Natural killer cell treated with Interleukin-12 subunit alpha and Interleukin-12 subunit beta and Interleukin-15 and Interleukin-18, amount 100 ng/mL, for 72 hours (primary cell): ENCODE measurements at places on chromosomes 6 and 20. TPM values are rescaled to one million over a fixed set of nuclear protein-coding genes. Genes with fewer than 3 reads are reported as not detected.

Gene TMC2
- not detected for total RNA-seq

Gene HSPA1L
- total RNA-seq = 4.1 TPM

Gene ZNF217
- 48.0 TPM for total RNA-seq

Gene PNLDC1
- total RNA-seq = 1.1 TPM

Gene HLA-DPA1
- total RNA-seq = 145 TPM

Gene ABHD12
- 47.3 TPM for total RNA-seq

Gene FGD2
- total RNA-seq = 9.3 TPM

Gene SLC22A1
- total RNA-seq = 5.8 TPM

Gene PRL
- not detected for total RNA-seq

Gene PRSS35
- not detected for total RNA-seq

DNA sequence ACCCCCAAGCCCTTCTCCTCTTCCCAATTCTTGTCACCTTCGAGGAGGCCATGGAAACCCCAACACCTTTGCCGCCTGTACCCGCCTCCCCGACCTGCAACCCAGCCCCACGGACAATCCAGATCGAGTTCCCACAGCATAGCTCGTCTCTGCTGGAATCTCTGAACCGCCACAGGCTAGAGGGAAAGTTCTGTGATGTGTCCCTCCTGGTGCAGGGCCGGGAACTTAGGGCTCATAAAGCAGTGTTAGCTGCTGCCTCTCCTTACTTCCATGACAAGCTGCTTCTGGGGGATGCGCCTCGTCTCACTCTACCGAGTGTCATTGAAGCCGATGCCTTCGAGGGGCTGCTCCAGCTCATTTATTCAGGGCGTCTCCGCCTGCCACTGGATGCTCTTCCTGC lies 675 bp downstream of the ZBTB9 start:
- DNase-seq = no peak

DNA sequence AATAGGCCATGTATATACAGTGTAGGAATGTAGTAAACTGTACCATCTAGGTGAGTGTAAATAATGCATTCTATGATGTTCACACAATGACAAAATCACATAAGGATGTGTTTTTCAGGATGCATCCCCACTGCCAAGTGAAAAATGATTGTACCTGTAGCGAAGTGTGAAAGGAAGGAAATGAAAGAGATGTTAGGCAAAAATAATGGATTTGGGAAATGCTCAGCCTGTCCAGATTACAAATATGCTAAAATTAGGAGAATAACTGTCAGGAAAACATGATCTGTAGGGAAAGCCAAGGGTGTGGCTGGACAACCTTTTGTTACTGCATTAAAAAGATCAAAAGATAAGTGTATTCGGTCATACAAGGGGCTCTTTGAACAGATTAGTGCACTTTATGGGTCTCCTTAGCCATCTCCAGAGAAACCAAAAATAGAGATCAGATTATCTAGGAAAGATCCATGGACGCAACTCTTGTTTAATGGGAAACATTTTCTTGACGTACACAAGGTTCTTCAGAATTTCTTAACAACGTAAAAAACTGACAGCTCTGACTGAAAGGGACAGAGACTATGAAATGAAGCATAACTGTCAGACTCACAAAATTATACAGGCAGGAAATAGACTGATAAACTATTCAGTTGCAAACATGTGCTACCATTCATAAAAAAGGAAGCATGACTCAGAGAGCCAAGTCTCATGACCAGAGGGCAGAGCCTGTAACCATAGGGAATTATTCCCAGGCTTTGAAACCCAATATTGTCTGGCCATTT lies 253.6 kb upstream of the RAB32 start:
- no peak for DNase-seq

GRCh38 chr6:166121726-166122125 lies 45.9 kb downstream of the TBXT start:
- DNase-seq = no peak

GRCh38 chr6:118249680-118250079 lies 298.4 kb upstream of the PLN start:
- DNase-seq = no peak

DNA sequence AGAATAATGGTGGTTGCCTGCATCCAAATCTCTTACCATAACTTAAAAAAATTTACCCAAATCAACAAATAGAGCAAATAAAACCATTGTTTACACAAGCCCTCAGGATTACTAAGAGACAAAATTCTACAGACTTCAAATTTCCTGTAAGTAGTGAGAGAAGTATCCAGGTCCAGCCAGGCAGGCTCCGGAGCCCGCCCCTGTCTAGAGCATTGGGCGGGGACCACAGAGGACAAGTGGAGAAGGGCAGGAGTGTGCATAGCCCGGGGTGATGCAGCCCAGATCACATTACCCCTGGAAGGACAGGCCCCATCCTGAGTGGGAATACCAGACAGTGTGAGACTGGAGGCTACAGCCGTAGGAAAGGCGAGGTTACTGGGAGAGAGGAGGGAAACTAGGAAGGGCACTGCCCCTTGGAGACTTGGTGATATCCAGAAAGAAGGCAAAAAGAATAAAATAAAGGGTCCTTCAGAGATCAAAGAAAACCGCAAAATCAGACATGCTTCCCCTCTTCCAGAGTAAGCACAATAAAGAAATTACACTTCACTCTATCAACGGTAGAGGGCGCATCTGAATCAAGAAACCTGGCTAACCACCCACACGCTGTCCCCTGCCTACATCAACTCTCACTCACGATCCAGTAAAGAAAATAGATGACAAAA lies 26.6 kb downstream of the RIN2 start:
- no peak for DNase-seq

- no peak for DNase-seq
These were observed 58.3 kb downstream of the COL12A1 start for GRCh38 chr6:75147512-75147911.

DNA sequence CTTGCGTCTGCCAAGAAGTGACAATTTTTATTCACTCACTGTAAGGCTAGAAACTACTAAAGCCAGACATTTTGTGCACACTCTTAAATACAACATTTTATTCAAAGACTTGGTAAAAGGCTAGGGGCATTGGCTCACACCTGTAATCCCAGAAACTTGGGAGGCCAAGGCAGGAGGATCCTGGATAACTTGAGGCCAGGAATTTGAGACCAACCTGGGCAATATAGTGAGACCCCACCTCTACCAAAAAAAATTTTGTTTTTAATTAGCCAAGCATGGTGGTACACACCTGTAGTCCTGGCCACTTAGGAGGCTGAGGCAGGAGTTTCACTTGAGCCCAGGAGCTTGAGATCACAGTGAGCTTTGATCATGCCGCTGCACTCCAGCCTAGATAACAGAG lies 11.3 kb upstream of the SENP6 start:
- no peak for DNase-seq

DNA sequence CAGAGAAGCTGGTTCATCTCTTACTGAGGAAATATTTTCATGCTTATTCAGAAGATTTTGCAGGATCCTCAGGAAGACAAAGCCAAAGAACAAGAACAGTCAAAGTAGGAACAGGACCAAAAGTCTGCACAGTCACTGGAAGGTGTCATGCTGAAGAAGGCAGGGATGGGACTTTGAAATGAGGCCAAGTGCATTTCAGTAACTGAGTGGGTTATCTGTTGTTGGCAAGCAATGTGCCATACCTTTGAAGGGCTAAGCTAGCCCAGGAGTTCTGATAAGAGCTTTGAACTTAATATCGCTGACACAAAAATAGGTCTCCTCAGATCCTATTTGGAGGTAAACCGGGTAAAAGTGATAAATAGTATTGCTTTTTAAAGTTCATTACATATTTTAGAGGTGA lies 31.5 kb downstream of the SLC16A10 start:
- no peak for DNase-seq

GRCh38 chr6:32623693-32624092 lies 13.5 kb upstream of the HLA-DQA1 start:
- no peak for DNase-seq

- no peak for DNase-seq
These were observed 28.7 kb downstream of the SLCO4A1 start for GRCh38 chr20:62670998-62671397.

DNA sequence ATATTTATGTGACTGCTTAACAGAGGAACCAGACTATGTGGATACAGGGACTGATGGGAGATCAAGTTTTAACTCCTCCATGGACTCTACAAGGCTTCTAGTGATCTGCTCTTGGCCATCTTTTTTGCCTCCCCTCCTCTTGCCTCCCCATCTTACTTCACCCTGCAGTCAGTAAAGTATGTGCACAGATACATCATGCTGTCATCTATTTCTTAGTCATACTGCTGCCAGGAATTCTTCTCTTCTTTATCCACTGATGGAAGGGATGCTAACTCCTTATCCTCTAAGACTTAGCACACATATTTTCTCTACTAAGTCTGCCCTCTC lies 27.6 kb upstream of the FAM83C start:
- no peak for DNase-seq

DNA sequence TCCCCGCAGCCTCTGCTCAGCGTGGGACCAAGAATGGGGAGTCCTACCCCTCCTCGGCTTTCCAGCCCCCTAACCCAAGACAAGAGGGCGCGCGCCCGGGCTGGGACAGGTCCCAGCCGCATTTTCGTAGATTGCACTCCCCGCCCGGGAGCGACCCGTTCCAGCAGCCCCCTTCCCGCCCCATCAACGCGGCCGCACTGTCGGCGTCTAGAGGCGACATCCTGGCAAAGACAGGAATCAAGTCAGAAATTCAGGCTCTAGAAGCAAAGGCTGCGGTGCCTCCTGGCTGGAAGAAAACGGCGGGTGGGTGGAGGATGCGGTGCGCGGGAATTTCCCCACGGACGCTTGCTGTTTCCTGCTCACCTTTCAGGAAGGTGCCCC lies 957 bp downstream of the PROKR2 start:
- no peak for DNase-seq

DNA sequence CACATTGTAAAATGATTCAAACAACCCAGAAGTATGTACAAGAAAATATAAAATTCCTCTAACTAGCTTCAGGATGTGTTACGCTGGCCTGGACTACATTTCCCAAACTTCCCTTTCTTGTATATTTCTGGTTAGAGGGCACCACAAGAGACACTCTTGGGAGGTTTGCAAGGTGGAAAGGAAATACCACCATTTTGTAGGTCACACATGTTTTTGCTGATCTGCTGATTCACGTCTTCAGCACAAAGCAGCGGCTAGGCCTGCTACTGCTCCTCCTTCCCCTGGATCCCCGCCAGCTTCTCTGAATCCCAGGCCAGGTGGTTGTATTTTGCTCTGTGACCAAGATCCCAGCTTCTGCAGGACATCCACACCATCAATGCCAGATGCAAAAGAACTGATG lies 104.2 kb downstream of the AGPAT4 start:
- no peak for DNase-seq

DNA sequence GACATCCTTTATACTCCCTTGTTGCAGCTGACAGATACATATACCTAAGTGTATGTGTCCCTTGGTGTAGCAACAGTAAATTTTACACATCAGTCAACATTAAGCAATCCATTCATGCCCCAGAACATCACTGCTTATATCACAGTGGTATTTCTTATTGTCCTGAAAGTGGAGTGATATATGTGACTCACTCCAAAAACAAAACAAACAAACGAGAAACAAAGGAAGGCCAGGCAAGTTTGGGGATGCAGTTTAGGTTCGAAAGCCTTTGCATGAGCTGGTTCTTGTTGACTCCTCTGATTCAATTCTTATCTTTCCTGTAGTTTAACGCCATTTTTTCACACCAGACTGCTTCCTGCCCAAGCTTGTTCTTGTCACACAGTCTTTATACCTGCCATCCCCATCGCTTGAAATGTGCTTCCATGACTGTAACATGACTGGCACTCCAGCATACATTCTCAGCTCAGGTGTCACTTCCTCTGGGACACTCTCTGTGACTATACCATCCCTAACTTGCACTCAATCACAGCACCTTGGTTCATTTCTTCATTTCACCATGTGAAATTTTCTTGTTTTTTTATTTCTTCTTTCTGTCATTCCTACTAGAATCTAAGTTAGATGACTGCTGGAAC lies 125.0 kb upstream of the TSHZ2 start:
- DNase-seq = no peak

GRCh38 chr6:56073761-56074160 lies 173.6 kb downstream of the COL21A1 start:
- DNase-seq = no peak

GRCh38 chr6:125354649-125355048 lies 52.9 kb upstream of the HDDC2 start:
- DNase-seq = no peak

DNA sequence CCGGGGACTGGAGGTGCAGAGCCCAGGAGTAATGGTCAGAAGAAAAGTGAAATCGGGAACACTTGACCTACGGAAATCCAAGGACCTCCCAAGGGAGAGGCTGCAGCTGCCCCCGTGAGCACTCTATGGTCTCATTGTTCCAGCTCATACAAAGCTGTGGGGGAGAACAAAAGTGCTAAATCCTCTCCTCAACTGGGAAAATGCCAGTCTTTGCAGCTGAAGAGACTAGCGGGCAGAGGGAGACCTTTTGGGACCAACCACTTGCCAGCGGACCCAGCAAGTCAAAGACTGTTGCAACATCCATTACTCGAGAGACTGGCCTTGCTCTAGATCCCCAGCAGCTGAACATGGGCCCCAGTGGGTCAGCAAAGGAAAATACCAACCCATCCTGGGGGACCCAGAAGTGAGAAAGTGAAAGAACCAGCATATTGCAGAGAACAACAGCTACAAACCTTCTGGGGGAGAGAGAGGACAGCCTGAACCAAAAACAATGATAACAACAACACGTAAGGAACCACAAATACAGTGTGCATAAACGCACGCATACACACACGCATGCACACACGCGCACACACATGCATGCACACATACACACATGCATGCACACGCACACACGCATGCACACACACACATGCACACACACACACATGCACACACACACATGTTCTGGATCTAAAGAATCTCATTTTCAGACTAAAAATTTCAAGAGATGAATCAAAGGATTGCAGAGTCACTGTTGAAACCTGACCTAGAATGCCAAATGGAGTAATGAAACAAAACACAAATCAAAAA lies 24.7 kb upstream of the ELMO2 start:
- DNase-seq = no peak

GRCh38 chr20:44291754-44292153 lies 19.2 kb downstream of the FITM2 start:
- DNase-seq = no peak

DNA sequence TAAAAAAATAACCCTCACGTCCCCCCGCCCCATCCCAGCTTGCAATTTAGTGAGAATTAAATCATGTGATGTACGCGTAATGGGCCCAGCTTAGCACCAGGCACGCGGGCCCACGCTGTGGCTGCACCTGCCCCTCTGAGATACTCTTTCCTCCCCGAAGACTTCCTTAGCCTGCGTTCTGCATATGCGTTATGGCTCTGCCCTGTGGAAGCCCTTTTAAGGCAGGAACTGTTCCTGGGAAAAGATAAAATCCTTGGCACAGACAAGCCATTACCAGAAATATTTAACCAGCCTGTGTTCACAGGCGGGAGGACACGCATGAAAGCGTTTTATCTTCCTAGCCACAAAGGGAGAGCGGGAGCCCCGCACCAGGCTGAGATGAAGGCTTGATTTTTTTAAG lies 311.0 kb downstream of the LRFN2 start:
- no peak for DNase-seq

- no peak for DNase-seq
These were observed 208.4 kb downstream of the MYLK4 start for GRCh38 chr6:2542101-2542857.

DNA sequence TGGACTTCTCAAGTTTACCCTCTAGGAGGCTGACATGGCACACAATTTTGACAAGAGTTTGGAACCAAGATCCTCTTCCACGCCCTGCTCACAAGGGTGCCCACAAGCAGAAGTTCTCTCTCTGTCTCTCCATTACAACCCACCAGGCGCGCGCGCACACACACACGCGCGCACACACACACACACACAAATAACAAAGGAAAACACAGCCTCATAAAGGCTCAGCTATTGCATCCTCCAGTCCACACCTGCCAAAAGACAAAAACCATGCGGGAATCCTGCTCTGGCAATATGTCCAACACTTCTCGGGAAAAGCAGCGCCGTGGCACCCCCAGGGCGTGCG lies 870 bp downstream of the PAK5 start:
- no peak for DNase-seq
